ENCODE measurements at places on chromosomes 5 and 9.

- no peak for DNase-seq
These were observed 275.0 kb upstream of the MVB12B start for GRCh38 chr9:126051446-126052130.

GRCh38 chr5:107418071-107418470, 252.7 kb downstream of the EFNA5 start:
- no peak for DNase-seq

GRCh38 chr5:139863361-139863760, 67.8 kb downstream of the PSD2 start:
- DNase-seq, result peak; percentile 84

- no peak for DNase-seq
These were observed 182.6 kb downstream of the ASTN2 start for GRCh38 chr9:117232281-117232680.

- no peak for DNase-seq
These were observed 47.3 kb upstream of the COL5A1 start for GRCh38 chr9:134594078-134594941.

- DNase-seq, result no peak
These were observed 3.4 kb downstream of the EPB41L4B start for GRCh38 chr9:109317311-109317978.

DNA sequence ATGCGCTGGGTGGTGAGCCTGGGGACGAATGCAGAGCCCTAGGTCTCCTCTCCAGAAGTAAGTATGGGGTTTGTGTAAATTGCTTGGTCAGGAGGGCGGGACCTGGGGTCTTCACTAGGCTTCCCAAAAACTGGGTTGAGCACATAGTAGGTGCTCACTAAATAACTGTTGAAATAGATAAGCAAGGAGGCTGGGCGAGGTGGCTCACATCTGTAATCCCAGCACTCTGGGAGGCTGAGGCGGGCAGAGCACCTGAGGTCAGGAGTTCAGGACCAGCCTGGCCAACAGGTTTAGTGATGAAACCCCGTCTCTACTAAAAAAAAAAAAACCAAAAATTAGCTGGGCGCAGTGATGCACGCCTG, 163.9 kb upstream of the IER5L start:
- DNase-seq, result no peak

DNA sequence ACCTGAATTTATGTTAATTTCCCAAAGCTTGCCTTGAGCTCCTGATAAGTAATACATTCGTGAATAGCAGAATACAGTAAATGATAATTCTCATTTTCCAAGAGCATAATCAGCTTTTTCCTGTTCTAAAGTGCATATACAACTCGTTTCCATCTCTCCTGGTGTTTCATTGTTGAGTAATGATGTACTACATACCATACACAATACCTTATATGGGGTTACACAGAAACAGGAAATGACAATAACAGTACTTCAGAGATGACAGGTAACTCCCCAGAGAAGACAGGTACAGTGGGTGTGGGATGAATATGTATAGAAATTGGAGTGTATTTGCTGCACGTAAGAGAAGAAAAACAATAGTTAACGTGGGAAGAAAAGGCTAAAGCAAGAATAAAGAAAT, 287.1 kb downstream of the TENT4A start:
- no peak for DNase-seq

DNA sequence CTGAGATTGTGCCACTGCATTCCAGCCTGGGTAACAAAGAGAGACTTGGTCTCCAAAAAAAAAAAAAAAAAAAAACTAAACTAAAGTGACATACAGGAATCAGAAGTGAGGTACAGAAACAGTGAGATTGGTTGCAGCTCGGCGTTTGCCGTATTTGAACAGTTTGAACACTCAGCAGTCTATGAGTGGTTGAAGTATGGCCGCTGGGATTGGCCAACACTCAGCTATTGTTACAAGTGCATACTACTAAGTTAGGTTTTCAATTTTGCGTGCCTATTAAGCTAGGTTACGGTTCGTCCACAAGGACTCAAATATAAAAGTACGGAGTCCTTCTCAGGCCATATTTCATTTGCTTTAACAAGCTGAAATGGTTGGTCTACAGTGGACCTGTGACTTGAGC, 3.3 kb upstream of the TSC1 start:
- DNase-seq, result no peak

DNA sequence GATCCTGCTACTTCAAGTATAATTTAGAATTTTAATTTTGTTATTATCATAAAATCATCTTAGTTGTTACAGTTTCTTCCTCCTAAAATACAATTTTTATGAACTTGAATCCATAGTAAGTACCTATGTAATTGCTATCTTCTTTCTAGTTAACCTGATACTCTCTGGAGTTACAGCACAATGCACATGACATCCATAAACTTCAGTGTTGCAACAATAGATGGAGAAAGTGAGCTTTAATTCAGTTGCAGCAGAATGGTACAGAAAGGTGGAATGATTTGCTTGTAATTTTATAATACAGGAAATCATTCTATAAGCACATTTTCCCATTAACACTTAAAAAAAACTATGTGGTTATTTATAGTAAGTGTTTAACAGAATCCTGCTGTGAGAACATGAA, 372.0 kb downstream of the CDH9 start:
- DNase-seq, result no peak

DNA sequence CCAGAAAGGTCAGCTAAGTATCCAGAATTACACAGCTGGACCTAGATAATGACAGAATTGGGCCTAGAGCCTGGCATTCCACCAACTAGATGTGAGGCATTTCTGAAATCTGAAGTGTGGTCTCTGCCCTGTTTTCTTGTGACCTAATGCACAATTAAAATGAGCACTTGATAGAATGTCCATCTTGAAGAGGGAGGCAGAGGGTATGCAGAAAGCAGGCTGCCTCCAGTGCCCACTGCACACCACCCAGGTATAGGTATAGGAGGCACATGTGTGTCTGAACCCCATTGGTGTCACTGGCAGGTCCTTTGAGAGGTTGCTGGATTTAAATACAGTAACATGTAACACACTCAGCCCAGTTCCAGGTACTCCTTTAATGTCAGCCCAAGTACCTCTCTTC, 2.4 kb downstream of the MTAP start:
- no peak for DNase-seq

DNA sequence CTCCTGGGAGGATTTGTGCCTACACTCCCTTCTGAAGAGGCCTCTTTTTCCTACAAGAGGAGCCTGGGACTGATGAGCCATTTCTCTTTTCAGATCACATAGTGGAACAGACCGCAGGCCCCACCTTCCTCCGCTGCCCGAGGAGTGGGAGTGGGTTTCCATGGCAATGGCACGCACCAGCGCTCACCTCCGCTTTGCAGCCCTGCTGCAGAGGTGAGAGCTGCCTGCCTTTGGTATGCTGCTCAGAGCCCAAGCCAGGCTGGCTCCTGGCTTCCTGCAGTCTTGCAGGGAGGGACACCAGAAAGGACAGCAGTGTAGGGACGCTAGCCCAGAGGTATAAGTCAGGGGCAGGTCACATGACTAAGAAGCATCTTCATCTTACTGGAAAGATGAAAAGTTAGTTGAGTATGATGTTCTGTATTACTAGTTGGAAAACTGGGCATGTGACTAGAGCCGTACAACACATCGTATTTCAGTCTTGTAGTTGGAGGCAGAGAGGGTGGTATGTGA, 12.4 kb downstream of the PTTG1 start:
- DNase-seq, result no peak

GRCh38 chr9:18173923-18174322, 300.0 kb upstream of the ADAMTSL1 start:
- DNase-seq, result no peak

DNA sequence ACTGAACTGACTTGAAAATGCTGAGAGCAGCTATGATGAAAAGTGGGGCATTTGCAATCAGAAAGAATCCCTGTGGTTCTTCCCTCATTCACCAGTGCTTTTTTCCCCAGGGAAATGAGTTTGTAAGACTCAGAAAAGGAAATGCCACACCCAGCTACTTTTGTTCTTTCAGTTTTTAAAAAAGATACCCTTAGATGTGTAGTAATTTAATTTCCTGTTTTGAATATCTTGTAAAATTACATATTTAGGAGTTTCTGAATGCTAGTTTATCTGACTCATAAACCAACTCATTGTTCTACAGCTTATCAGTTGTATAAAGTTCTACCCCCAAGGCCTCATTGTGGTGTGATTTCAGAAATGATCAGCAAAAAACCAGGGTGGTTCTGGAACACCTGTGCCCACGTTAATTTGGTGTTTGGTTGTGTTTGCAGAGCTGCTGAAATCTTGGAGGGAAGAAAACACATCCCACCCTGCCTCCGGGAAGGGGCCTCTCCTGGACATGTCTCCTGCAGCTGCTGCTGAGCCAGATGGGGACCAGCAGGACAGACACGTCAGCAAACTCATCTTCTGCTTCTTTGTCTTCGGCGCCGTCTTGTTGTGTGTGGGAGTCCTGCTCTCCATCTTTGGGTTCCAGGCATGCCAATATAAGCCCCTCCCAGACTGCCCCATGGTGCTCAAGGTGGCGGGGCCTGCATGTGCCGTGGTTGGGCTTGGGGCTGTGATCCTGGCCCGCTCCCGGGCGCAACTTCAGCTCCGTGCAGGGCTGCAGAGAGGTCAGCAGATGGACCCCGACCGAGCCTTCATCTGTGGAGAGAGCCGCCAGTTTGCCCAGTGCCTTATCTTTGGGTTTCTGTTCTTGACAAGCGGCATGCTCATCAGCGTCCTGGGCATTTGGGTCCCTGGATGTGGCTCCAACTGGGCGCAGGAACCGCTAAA, 2.8 kb downstream of the TMEM171 start:
- no peak for DNase-seq

DNA sequence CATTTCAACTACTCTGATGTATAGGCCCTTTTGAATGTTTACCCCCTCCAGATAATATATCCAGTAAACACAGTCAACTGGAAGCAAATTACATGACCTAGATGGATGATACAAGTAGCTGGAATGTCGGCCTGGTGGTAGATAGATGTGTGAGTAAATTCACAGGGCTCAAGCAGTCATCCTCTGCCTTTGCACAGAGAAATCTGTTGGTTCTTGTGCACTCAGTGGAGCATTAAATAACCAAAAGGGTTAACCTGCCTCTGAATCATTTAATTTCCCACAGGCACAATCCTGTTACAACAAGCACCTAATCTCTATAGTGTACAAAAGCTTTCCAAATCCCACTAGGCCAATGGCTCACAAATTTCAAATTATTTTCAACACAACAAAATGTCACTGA, 668.3 kb downstream of the DNAH5 start:
- no peak for DNase-seq
